ENCODE measurements at places on chromosomes 16 and 17.

GRCh38 chr17:38851434-38851833 is 2.1 kb downstream of the RPL23 start:
- no peak for DNase-seq

- no peak for DNase-seq
Observed at GRCh38 chr17:48393283-48393682, 36.7 kb downstream of the SKAP1 start.

- DNase-seq = no peak
Observed at GRCh38 chr17:16928406-16929034, 43.4 kb downstream of the TNFRSF13B start.

- no peak for DNase-seq
Observed at GRCh38 chr16:7382521-7382920, 49.9 kb downstream of the RBFOX1 start.

DNA sequence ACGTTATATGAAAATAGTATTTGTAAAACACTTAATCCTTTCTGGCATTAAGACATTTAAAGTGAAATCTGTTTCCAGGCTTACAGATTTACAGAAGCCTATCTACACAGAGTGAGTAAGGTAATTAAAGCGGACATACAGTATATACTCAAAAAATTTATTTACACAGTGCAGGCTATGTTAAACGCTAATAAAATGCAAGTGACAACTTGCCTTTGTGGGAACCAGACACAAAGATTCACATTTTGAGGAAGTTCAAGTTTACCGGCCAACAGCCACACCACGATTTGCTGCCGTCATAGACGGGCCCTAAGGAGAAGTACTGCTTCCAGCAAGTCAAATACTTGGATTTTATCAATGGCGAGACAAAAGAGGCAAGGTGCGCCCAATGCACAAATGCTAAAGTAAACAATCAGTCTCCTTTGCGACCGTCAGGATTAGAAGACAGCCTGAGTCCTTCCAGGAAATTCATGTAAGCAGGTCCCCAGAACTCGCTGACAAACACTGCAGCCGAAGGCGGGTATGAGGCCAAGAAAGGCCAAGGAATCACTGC is 801 bp downstream of the VPS35 start:
- DNase-seq = no peak

DNA sequence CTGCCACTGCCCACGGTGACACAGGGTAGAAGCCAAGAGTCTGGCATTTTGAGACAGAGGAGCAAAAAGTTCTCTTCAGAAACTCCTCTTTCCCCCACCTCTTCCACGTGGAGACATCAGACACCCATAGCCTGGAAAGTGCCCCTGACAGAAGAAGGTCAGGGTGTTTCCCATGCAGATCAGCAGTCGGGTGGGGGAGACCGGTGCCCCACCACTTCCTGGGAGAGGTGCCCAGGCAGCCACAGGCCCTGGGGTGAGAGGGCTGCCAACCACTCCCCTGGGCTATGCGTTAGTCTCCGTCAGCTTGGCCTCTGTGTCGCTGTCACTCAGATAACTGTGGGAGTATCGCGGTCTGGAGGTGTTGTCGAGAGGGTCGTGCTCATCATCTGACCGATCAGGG is 31.5 kb downstream of the PIPOX start:
- no peak for DNase-seq

DNA sequence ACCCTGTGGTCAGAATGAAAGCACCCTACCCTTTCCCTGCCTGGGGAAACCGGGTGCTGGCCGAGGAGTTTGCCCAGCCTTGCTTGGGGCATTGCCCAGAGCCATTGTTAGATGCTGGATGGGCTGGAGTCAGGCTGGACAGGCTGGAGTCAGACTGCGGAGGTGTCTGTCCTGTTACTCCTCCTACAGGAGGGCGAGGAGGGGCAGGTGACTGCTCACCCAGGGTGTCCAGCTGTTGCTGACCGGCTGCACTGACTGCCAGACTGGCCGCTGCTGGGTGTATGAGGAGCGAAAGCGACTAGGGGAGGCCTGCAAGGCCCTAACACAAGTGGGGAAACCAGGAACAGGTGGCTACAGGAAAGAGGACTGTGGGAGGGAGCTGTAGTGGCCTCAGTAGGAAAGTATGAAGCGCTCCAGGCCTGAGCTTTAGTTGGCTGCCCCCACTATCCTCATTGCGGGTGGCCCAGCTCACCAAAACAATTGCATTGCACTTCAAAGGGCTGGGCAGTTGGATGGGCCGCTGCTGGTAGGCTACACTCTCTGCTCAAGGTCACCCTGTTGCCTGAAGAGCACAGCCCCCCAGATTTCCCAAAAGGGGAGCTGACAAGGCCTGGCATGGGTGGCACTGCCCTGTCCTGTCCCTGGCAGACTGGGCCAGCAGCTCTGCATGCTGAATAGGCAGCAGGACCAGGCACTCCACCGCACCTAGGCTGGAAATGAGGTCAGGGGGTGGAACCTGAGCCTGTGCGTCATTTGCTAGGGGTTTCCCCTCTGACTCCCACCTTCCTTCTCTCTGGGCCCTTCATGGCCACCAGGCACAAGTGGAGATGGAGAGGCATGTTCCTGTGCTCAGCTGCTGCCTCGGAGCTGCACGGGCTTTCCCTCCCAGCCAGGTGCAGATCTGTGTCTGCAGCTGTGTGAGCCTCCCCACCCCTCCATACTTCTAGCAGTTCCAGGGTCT is 18.4 kb downstream of the LDHD start:
- peak; percentile 35 for DNase-seq

- DNase-seq = peak; percentile 68
Observed at GRCh38 chr17:7021993-7022778, 664 bp upstream of the BCL6B start.

DNA sequence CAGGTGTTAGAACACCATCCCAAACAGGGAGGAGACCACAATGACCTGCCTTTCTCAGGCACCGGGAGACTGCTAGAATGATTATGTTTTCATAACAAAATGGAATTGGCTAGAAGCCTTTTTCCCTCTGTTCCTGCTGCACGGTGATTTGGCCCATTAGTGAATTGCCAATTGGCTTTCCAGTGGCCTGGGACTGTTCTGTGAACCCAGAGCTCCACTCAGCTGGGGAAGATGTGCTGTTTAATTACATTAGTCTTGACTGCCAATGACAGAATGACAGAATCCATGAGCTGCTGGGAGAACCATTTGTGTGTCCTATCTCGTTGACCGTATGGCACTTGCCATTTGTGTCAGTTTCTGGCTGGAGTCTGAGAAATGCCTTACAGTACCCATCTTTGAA is 242.9 kb downstream of the CDH11 start:
- no peak for DNase-seq

- DNase-seq = no peak
Observed at GRCh38 chr16:29664091-29664921, 1.3 kb downstream of the SPN start.

- no peak for DNase-seq
Observed at GRCh38 chr16:27239026-27239425, 29.5 kb downstream of the NSMCE1 start.

- no peak for DNase-seq
Observed at GRCh38 chr17:28385037-28385400, 13.5 kb downstream of the SARM1 start.

DNA sequence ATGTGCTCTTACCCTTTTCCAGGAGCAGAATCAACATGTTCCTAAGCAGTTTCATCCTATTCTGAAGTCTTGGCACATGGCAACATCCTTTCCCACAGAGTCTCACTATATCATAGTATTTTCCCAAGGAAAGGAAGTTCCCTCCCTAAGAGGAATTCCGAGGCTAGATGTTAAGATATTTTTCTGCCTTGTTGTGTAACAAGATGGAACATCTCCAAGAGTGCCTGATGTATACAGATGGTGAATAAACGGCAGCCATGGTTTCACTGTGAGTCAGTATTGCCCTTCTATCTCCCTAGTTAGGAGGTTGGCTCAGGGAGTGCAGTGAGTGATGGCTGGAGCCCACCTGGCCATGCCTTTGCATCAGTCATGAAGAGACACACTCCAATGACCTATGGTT is 48.2 kb downstream of the SPACA3 start:
- no peak for DNase-seq

- no peak for DNase-seq
Observed at GRCh38 chr17:13750816-13751793, 149.4 kb upstream of the HS3ST3A1 start.

DNA sequence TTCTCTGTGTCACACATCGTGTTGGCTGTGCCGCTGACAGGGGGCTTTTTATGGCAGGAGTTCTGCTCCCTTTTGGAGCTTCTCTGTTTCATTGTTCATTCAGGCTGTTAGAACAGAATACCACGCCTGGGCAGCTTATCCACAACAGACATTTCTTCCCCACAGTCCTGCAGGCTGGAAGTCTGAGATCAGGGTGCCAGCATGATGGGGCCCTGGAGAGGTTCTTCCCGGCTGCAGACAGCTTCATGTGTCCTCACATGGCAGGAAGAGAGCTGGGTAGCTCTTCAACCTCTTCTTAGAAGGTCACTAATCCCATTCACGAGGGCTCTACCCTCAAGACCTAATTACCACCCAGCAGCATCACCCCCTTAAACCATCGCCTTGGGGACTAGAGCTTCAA is 65.1 kb downstream of the DHRS7C start:
- DNase-seq = no peak

- DNase-seq = no peak
Observed at GRCh38 chr17:80853076-80853475, 138.6 kb upstream of the CHMP6 start.

GRCh38 chr17:81184555-81184954 is 18.5 kb upstream of the AATK start:
- DNase-seq = no peak

DNA sequence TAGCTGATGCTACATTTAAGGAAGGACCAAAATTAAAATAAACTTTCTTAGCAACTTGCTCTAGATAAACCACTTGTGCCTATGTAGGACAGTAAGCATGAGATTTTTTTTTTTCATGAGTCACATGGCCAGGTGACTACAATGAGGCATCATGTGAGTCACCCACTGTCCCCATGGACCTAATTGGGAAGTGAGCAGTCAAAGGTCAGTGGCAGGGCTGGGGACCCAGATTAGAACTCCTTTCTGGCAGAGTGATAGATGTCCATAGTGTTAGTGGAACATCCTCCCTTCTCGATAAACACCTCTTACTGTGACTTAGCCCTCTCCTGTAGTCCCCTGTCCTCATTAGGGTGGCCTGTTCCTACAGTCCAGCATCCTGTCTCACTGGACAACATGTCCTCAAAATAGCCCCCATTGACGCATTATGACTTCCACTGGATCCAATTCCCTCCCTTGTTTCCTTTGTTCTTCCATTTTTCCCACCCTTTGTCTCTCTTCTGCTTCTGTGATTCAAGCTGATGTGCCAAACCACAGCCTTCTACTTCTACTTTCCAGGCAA is 12.4 kb downstream of the ITGB3 start:
- no peak for DNase-seq

DNA sequence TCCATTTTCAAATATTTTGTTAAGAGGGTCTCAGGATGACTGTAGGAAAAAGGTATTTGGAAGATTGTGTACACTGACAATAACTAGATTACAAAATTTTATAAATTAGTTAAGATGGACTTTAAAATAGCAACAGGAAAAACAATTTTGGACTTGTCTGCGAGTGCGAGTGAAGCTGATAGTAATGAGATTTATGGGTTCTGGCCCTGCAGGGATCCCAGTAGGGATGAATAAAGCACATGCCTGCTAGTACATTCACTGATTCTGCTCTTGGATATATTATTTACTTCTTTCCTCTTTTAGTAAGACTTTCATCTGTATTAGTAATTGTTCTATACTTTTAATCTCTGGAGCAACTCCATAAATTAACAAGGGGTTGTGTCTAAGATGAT is 28.2 kb downstream of the PRKCA start:
- no peak for DNase-seq

- DNase-seq = no peak
Observed at GRCh38 chr16:17289674-17290635, 180.8 kb downstream of the XYLT1 start.

DNA sequence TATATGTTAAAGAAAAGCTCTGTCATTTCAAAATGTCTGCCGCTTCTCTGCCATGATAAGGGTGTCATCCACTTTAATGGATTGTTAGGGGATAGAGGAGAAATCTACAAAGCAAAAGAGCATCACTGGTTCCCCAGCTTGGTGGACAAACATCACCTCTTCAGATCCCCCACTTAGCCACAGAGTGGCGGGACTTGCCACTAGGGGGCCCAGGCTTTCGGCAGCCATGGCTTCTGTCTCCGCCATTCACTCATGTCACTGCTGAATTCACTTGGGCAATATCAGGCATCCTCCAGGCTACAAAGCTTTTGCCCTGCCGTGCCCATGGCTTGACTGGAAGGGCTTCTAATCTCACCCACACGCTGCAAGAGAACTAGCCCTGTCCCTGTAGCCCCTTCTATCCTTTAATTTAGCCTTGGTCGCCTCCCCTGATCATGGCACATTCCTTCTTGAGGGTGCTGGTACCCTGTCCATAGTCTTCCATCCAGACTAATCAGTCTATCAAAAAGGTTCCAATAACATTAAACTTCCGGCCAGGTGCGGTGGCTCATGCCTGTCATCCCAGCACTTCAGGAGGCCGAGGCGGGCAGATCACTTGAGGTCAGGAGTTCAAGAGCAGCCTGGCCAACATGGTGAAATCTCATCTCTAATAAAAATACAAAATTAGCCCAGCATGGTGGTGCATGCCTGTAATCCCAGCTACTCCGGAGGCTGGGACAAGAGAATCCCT is 34.7 kb downstream of the SBK1 start:
- DNase-seq = peak; percentile 46

- DNase-seq = no peak
Observed at GRCh38 chr17:56659622-56660021, 66.1 kb downstream of the NOG start.

DNA sequence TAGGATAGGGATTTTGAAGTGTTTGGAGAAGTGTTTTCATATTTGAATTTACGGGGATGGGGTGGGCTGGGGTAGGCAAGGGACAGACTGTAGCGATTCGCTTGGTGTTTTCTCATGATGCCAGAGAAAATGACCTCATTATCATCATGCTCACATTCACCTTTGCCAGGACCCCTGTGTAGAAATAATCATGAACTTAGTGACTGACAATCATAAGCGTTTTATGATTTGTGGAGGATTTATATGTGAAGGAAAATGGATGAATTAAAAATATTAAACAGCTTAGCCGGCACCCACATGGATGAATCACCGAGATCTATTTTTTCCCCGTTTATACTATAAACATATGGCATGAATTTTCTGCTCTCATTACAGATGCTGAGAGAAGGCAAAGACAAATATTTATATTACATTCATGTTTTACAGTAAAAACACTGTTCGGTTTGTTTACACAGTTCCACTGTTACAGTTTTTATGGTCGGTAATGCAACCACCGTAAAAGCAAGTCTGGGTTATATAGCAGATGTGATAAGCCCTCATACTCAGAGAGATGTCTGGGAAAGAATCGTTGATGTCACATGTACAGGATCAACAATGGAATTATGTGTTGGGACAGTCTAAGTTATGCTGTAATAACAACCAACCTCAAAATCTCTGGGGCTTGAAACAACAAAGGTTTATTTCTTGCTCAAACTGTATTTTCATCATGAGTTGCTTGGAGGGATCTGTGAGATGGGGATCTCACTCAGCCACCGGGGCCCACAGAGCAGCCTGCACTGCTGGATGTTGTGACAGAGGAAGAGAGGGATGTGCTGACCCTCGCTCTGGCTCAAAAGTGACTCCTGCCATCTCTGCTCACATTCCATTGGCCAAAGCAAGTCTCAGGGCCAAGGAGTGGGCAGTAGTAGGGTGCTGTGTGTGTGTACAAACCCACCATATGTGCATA is 85.1 kb downstream of the WWOX start:
- DNase-seq = no peak

- no peak for DNase-seq
Observed at GRCh38 chr16:2092256-2092620, 43.5 kb downstream of the PKD1 start.

GRCh38 chr16:58177353-58177710 is 20.6 kb downstream of the CSNK2A2 start:
- DNase-seq = no peak

GRCh38 chr17:8662973-8663372 is 32.4 kb upstream of the MYH10 start:
- no peak for DNase-seq
